ENCODE measurements at places on chromosomes 3 and 15. TPM values are rescaled to one million over a fixed set of nuclear protein-coding genes. Genes with fewer than 3 reads are reported as not detected.

DNA sequence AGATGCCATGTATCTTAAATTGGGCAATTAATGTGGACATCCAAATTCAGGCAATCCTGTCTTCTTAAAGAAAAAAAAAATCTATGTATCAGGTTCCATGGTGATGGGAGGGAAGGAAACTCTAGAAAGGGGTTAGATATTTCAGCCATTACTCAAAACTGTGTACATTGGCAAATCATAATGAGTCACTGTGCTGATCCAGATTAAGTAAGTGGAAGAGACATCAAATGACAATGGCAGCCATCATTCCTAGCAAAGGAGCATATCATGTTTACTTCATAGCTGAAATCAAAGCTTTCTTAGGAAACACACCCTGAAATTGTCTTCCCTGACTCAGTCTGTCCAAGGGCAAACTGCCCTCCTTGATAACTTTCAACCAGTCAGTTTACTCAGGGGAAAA is 713.3 kb upstream of the GBE1 start:
- DNase-seq: no peak

The PLD1 gene
- 4.8 TPM for total RNA-seq

DNA sequence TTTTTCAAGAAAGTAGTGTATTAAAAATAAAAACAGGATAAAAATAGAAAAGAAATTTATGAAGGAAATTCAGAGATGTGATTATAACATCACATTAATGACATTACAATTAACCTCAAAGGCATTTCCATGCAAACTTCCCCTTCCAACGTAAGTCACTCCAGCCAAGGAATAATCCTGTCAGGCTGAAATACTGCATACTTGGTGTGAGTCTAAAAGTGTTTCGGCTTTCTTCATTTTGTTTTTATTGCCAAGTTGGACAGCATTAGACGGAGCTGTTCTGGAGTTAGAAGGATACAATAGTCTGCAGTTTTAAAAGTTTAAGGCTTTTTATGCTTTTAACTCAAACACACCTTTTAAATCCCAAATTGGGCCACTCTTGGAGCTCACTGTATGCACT is 435.0 kb downstream of the MECOM start:
- DNase-seq: no peak

The MEX3B gene
- total RNA-seq: 29.4 TPM

DNA sequence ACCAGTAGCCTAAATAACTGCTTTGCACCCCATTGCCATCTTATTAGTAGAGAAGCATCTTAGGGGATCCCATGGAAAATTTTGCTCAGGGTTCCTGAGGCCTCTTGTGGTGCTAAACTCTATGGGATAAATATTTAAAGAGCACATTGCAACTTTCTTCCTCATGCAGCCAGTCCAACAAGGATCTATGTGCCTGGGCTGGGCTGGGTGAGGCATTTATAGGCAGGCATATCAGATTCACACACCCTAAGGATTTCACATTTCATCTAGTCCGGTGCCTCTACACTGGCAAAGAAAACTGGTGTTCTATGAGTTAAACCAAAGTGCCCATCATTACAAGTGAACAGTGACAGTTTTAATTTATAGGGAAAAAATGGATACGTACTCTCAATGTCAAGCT is 512.3 kb downstream of the EDEM1 start:
- DNase-seq: no peak

- no peak for DNase-seq
Observed at GRCh38 chr3:188111002-188111584, 42.9 kb upstream of the LPP start.

DNA sequence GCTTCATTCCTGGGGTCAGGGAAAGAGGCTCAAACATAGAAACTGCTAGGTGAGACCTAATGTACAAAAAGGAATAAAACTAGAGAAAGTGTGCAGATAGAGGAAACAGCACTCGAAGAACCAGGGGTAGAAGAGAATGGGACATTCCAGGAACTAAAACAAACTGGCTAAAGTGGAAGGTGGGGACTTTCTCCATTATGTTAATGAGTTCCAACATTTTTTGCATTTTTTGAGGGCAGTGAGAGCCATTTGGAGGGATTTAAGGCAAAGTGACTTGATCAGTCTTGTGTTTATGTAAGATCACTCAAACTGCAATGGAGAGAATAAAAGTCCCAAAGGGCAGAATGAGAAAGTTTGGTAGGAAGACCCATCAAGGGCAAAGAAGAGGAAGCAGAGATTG is 20.6 kb upstream of the SLC4A7 start:
- no peak for DNase-seq

DNA sequence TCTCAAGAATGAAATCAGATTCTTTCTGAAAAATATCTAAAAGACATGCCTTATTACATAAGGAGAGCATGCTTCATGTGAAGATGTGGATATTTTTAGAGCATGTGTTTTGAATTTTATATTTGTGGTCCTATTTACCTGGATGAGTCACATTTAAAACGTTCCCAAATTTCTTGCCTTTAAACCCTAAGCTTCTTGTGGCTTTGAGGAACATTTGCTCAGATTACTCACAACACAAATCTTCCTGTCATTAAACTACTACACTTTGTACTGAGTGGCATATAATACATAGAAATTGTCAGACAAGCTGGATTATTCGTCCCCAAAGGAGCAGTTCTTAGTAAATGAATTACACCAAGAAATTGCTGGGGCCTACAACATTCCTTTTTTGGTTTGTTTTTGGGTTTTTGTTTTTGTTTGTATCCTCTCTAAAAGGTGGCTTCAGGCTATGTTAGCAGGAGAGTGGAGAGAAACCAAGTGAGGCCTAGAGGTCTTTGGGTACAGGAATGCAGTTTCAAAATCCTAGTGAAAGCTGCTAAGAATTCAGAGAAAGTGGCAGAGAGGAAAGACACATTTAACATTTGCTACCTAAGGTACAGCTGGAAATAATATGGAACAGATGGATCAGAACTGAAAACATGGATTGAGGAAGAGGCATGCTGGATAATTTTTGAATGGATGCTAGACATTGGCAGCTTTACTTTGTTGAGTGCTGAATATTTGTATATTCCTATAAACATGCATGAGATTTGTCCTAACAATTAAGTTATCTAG is 128.1 kb downstream of the RPL22L1 start:
- DNase-seq: no peak

- DNase-seq: no peak
Observed at GRCh38 chr15:57675481-57676181, 30.9 kb upstream of the POLR2M start.

DNA sequence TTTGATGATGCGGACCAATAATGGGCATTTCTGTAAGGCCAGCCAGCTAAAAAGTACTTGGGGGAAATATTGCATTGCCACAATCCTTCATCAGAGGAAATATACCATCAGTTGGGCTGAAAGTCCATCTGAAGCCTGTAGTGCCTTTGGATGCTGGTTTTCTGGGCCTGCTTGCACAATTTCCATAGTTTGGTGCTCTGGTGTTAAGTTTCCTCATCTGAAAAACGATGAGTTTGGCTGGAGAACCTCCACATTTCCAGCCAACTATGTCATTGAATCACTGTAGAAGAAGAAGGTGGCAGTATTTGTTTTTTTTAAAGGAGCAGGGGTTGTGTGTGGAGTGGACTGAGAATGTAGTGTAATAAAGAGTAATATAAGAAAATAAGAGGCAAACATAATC is 10.1 kb downstream of the CCNB2 start:
- no peak for DNase-seq

DNA sequence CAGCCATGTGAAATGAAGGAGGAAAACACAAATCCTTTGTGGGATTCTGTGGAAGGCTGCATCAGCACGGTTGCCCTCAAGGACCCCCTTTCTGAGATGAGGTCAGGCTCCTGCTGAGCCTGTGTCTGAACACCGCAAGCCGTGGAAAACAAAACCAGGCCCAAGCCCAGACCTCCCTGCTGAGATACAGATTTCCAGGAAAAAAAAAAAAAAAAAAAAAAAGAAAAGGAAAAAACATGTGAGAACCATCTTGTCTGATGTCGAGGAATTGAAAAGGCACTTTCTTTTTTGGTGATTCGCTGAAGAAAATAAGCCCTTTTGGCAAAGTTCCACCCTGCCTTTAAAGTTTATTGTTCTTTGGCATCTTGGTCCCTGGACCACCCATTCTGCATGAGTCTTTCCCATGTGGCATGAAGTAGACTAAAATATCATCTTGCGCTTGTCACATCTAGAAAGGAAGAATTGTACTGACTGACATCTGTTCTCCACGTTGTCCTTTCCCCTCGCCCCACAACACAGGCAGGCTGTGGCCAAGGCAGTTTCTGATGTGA is 117.6 kb downstream of the CHST2 start:
- no peak for DNase-seq

DNA sequence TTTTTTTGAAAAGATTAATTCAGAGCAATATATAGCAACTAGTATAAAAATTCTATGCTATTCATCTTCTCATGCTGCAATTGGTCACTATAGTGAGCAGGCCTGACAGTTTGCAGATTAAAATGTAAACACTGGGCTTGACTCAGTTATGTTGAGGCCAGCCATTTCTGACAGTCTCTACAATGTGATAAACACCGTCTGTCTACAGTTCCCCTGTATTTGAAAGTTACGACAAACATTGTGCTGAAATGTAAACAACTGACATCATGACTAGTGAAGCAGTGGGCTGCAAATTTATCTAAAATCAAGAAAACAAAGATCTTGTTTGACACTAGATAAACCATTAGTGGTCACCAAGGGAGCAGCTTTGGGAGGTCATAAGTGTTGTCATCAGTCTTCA is 197.4 kb downstream of the ISL2 start:
- no peak for DNase-seq

GRCh38 chr3:33076952-33077351 is 20.0 kb downstream of the GLB1 start:
- no peak for DNase-seq

- no peak for DNase-seq
Observed at GRCh38 chr15:38059665-38060064, 125.2 kb downstream of the TMCO5A start.

The CASR gene
- under 0.01 TPM for total RNA-seq

DNA sequence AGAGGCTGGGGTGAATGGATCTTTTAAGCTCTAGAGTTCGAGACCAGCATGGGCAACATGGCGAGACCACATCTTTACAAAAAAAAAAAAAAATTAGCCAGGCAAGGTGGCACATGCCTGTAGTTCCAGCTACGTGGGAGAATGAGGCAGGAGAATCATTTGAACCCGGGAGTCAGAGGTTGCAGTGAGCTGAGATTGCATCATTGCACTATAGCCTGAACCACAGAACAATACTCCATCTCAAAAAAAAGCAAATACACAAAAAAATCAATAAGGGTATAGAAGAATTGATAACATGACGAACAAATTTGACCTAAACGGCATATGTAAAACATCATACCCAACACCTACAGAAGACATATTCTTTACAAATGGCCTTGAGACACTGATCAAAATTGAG is 668.4 kb downstream of the MECOM start:
- DNase-seq: no peak

- DNase-seq: no peak
Observed at GRCh38 chr15:92801774-92802464, 98.2 kb upstream of the CHD2 start.

The FBXL22 gene
- 0.54 TPM for total RNA-seq

The VIPR1 gene
- 1.1 TPM for total RNA-seq

GRCh38 chr3:81793410-81793809 is 32.0 kb upstream of the GBE1 start:
- DNase-seq: no peak

- DNase-seq: no peak
Observed at GRCh38 chr3:133874761-133875438, 20.8 kb downstream of the RAB6B start.

DNA sequence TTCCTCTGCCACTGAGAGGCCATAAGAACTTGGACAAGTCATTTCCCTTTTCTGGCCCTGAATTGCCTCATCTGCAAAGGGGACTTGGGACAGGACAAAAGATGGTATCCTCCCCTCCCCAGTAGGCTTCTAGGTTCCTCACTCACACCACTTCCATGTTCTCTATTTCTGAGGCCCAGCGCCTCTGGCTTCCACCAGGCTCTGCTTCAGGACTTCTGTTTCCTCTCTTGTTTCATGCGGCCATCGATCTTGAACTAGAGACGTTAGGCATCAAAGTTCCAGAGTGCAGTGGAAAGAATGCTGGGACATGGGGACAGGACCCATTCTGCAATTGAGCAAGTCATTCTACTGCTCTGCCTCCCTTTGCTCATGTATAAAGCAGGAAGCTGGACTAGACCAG is 1.7 kb downstream of the TM4SF4 start:
- DNase-seq: no peak

GRCh38 chr15:46858150-46858549 is 859.2 kb upstream of the SEMA6D start:
- no peak for DNase-seq

The NRROS gene
- 118 TPM for total RNA-seq

DNA sequence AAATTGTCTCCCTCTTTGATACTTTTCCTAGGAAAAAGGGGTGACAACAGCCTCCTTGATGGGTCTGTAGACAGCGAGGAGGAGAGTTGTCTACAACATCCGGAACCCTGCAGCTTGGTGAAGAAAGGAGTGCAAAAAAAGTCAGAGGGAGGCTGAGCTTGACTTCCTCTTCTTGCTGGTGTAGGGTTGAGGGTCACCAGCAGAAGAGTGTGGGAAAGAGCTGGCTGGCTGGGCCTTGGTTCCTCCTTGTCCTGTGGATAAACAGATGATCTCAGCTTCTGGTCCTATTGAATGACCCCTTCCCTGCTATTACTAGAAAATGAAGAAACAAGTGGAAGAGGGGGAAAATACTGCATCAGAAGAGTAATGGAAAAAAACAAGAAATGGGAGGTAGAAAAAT is 20.4 kb downstream of the SLC7A14 start:
- DNase-seq: no peak

The LMOD3 gene
- not detected for total RNA-seq

- peak; percentile 60 for DNase-seq
Observed at GRCh38 chr3:56758539-56758981, 43.2 kb downstream of the ARHGEF3 start.

The CCDC54 gene
- total RNA-seq: not detected

DNA sequence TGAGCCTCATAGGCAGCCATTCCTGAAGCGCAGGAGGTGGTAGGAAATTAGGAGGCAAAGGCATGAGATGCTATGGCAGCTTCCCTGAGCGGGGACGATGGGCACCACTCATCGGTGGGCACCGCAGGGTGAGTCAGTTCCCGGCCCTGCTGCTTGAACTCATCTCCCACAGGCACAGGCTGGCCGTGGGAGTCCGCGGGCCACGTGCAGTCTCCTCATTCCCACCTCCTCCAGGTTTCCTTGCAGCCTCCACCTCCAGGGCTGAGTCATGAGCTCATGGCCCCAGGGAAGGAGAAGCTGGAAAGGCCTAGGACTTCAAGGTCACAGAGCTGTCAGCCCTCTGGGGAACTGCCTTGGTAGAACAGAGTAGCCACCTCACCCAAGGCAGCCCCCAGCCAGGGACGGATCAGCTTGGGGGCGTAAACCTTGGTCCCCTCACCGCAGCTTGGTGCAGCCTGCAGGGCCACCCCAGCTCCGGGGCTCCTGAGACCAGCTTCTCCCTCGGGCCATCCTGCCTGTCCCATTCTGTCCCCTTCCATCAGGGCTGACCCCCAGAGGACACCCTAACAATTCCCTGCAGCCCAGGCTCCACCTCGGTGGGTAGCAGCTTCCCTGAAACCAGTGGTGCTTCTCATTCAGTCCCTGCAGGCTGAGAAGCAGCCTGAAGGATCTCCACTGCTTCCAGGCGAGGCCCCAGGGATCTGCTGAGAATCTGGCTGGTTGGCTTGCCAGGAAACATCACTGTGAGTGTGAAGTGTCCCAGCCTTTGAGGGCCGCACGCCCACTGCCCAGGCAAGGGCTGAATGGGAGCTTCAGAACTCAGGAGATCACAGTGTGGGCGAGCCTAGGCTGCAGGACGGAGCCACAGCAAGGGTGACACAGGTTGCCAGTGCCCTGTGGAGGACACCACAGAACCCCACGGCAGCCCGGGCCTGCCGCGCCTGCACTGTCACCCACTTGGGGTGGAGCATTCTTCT is 150.7 kb upstream of the MEF2A start:
- DNase-seq: no peak

- peak; percentile 30 for DNase-seq
Observed at GRCh38 chr15:65869954-65870871, 922 bp downstream of the RAB11A start.

The SGO1 gene
- total RNA-seq: 0.81 TPM

Measured in hematopoietic multipotent progenitor cell (in vitro differentiated cells).